ENCODE measurements at places on chromosomes 2 and 18.

- DNase-seq = no peak
These were observed 16.4 kb upstream of the TMEM18 start for GRCh38 chr2:693606-694005.

DNA sequence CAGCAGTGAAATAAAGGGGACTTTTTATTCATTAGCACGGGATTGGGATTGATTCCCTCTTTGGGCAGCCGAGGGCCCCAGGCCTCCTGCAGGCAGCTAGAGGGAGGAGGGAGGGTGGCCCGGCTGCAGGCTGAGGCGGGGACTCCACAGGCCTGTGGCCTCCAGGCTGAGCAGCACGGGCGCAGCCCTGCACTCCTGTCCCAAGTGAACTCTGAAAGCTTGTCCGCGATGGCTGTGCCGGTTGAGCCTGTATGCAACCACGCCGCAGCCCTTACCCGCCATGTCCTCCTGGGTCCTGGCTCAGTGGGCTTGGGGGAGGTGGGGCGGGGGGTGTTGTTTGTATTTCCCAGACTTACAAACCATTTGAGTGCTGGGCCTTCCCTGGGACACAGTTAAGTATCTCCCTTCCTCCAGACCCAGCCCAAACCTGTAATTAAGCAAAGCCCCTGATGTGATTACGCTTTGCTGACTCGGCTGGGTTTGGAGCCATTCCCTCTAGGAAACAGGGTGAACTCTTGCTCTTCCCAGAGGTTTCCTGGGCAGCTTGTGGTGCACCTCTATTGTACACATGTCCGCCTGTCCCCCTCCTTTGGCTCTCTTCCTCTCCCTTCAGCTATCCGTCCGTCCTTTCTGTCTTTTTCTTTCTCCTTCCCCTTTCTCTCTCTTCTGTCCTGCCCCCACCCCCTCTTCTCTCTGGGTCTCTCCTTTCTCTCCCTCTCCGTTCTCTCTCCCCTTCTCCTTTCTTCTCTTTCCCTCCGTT, 5.3 kb downstream of the GLI2 start:
- no peak for DNase-seq

DNA sequence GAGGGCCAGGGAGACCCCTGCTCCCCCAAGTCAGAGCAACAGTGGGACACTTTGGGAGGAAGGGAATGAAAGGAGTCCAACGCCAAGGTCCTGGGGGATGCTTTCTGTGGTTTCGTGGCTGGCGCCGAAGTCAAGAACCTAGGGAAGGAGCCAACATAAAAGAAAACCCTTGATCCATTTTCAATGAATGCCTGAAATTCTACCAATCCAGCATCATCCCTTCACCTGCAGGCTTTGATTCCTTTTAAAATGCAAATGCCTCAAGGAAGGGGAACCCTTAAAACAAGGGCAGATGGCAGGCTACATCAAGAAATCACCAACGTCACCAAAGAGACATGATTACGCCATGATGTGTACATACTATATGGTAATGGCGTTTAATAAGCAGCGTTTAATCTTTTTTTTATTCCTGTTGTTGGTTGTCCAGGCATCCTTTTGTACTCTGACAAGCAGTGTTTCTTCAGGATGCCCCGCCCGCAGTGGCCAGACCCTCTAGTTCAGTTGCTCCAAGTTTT, 123.3 kb upstream of the SLC1A4 start:
- DNase-seq = no peak

DNA sequence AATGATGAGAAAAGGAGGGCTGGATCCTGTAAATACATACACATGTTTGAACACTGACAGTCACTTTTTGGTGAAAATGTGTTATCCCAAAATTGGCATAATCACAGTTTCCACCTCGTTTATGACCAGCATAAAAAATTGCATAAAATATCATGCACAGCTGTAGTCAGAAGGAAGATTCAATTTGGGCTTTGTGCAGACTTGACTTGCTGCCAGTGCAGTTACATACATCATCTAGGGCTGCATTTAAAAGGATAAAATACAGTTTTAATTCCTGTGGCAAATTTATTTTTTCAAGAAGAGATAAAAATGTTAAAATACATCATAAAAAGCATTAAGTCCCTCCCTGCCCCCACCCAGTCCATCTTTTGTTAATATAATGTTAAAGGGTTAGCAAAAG, 103.8 kb downstream of the VWC2L start:
- DNase-seq = no peak

DNA sequence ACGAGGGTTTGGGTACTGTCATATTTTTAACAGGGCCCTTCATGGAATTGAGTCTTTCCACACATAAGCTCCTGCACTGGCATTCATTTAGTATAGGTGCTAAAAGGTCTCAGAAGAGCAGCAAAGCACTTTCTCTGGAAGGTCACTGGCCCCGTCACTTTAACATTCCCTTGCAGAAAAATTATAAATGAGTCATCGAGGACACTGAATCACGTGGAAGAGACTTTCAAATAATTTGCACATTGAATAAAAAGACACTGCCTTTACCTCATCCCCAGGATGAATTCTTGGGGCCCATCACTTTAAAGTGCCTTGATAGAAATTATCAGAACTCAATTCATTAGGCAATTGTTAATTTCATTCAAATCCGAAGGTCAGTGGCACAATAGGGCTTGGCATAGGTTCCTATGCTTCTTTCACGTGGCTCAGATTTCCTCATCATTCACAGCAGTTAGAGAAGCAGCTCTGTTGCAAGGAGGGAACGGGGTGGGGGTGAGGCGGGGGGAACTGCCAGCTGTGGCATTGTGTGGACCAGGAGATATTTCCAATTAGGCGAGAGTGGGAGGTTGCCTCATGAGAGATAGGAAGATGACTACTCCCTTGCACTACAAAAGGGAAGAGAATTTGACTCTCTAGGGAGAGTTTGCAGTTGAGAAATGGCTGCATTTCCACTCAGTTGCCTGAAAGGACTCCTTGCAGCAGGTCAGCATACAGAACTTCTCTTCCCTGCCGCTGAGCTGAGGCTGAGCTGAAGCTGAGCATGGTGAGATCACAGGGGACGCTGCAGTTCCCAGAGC, 86.3 kb upstream of the NPAS2 start:
- DNase-seq = no peak

DNA sequence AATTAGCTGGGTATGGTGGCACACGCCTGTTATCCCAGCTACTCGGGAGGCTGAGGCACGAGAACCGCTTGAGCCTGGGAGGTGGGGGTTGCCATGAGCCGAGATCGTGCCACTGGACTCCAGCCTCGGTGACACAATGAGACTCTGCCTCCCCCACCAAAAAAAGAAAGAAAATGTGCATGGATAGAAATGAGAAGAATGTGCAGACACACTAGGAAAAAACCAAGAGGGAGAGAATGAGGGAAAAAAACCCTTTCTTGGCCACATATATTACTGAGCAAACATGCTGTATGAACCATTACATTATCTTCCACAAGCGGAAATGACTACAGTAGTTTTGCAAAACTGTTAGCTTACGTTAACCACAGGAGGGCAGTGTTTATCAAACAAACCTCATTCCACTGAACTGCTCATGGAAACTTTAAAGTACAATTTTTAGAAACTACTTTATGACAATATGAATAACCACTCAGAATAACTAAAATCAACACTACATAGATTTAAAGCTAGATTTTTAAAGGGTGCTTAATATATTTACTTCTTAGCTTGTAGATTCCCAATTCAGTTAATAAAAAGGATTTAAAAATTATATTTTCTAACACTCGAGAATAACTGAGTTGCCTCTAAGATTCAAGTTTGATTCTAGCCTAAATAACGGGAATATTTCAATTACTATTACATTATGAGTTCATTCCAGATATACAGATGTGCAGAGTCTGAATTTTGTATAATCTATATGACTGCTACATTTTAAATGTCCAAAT, 26.4 kb downstream of the ASXL2 start:
- DNase-seq = no peak

DNA sequence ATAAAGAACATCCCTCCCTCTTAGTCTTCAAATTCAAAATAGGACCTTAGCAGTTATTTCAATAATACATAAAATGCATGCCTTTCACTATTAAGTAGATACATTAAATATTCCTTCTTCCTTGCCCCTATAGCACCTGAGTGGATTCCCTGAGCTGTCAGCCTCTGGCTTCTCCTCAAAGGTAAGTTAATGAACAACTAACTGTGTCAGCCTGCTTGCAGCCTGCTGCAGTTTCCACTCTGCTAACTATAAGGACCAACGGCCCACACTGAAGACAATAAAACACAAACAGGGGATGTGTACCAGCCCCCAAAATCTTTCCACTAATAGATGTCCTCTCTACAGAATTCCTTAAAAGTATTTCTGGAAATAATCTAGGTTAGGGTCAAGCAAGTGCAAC, 5.0 kb downstream of the KCTD1 start:
- DNase-seq = no peak

DNA sequence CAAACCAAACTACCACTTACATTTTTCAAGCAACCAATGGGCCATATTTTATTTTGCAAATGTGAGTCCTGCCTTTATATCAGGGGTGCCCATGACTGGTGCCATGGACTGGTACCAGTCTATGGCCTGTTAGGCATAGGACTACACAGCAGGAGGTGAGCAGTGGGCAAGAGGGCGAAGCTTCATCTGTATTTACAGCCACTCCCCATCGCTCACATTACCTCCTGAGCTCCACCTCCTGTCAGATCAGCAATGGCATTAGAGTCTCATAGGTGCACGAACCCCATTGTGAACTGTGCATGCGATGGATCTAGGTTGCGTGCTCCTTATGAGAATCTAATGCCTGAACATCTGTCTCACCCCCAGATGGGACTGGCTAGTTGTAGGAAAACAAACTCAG, 53.6 kb downstream of the CCDC68 start:
- no peak for DNase-seq

DNA sequence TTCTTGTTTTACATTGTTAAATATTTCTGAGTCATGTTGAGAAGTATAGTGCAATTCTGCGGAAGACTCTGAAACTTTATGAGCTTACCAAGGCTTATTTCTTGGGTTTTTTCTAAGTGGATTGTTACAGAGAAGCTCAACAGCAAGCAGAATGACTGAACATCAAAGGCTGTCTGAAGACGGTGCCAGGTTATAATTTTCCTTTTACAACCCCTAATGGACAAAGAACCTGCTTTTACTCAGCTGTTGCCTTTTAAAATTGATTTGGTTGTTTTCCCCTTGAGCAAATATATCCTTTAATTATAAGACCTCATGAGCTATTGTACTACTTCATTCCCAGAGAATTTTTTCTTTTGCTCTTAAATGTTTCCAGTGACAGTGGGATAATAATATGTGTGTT, 41.6 kb downstream of the LAMA3 start:
- DNase-seq = no peak

- DNase-seq = no peak
These were observed 19.7 kb downstream of the IFIH1 start for GRCh38 chr2:162298669-162299335.

- no peak for DNase-seq
These were observed 44.2 kb downstream of the SP140 start for GRCh38 chr2:230269715-230270114.

GRCh38 chr2:193843675-193844074, 1648.9 kb upstream of the TMEFF2 start:
- DNase-seq = no peak
